ENCODE measurements at places on chromosomes 7 and 10.

- DNase-seq, result no peak
Observed at GRCh38 chr10:96585736-96586418, 935 bp downstream of the TM9SF3 start.

DNA sequence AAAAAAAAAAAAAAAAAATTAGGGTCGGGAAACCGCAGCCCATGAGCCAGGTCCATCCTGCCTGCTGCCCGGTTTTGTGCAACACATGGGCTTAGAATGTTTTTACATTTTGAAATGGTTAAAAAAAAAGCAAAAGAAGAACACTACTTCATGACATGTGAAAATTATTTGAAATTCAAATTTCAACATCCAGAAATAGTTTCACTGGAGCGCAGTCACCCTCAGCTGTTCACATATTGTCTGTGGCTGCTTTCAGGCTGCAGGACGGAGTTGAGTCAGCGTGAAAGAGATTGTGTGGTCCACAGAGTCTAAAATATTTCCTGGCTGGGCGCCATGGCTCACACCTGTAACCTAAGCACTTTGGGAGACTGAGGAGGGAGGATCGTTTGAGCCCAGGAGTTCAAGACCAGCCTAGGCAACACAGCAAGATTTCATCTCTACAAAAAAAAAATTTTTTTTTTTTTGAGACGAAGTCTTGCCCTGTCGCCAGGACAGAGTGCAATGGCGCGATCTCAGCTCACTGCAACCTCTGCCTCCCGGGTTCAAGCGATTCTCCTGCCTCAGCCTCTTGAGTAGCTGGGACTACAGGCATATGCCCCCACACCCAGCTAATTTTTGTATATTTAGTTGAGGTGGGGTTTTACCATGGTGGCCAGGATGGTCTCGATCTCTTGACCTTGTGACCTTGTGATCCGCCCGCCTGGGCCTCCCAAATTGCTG lies 63.9 kb upstream of the ECHDC3 start:
- DNase-seq, result no peak

- peak; percentile 68 for DNase-seq
Observed at GRCh38 chr10:3239066-3239919, 66.7 kb upstream of the PITRM1 start.

- no peak for DNase-seq
Observed at GRCh38 chr7:1674161-1675035, 4.3 kb downstream of the ELFN1 start.

- no peak for DNase-seq
Observed at GRCh38 chr7:6346581-6346980, 74.2 kb upstream of the CYTH3 start.

DNA sequence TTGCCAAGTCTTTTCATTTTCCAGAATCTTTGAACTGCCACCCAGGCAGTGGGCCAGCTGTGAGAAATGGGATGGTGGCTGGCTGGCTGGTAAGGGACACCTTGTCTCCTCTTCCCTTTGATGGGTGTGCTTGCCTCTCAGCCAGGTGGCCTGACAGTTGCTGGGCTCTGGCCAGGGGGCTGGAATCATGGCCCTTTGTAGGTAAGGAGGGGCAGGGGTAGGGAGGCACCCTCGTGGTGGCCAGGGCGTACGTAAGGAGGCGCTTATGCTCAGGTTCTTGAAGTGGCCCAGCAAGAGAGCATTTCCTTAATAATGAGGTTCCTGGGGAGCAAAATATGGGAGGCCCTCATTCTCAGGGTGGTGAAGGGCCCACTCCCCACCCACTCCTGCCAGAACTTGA lies 33.0 kb upstream of the GOLGA7B start:
- no peak for DNase-seq

GRCh38 chr7:101237206-101238067 lies at the start of gene CLDN15:
CLDN15 (minus strand) TSS chr7:101237802; CDS start chr7:101237581, 221 bp downstream.
- DNase-seq, result no peak

- peak; percentile 30 for DNase-seq
Observed at GRCh38 chr10:73781548-73781878, 335 bp upstream of the CHCHD1 start.

DNA sequence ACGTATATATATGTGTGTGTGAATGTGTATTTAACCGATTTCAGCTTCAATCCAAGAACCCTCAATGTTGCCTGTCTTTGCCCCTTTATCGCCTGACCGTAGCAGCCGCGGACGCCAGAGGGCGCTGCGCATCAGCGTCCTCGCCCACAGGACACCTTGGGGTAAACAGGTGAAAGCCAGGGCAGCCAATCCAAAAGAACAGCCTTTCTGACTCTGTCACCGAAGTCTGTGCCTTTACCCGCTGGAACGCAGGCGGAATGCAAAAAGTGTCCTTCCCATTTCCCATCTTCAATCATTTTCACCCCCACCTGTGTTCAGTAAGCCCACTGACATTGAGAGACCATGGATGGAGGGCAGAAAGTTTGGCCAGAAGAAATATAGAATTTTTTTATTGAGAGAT lies 3.6 kb downstream of the NXPH1 start:
- DNase-seq, result peak; percentile 96

- no peak for DNase-seq
Observed at GRCh38 chr10:37704566-37704965, 152.8 kb downstream of the ZNF248 start.

DNA sequence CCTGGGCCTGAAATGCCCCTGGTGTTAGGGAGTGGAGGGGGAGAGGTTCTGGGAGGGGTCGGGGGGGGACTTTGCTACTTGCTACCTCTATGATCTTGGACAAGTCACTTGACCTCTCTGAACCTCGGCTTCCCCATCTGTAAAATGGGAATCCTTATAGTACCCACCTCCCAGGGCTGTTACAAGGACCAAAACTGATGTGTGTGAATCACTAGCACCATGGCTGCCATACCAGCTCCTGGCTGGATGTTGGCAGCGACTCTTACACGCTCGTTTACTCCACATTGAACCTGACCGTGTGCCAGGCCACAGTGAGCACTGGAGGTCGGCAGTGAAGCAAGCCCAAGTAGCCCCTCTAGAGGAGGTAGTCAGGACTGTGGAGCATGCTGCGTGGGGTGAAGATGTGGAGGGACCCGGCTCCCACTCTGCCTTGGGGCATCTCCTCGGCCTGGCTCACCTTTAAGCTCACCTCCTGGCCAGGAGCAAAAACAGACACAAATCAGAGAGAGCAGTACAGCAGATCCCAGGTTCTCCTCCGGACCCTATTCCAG lies 28.9 kb downstream of the PPIF start:
- DNase-seq, result no peak

- DNase-seq, result no peak
Observed at GRCh38 chr7:16055263-16055976, 365.9 kb downstream of the CRPPA start.

Data from HuH-7 (cell line).